Hepatocyte (in vitro differentiated cells): ENCODE measurements at places on chromosomes 1 and 21. TPM values are rescaled to one million over a fixed set of nuclear protein-coding genes. Genes with fewer than 3 reads are reported as not detected.

GRCh38 chr1:23984417-23985186 lies 4.5 kb upstream of the SRSF10 start:
- peaks cover 19% of the 10 kb centered on the region for H3K4me1 ChIP-seq
- H3K36me3 ChIP-seq: no peaks in the 10 kb centered on the region
- DNase-seq: peak; percentile 60
- H3K27me3 ChIP-seq: no peaks in the 10 kb centered on the region
- H3K27ac ChIP-seq: peak overlapping the region; percentile 59

NIT1 gene
- total RNA-seq: 41.3 and 47.5 TPM in 2 replicates

GRCh38 chr1:177953549-177953948 lies 16.3 kb downstream of the SEC16B start:
- no peaks in the 10 kb centered on the region for H3K27me3 ChIP-seq
- H3K4me3 ChIP-seq: no peak overlapping the region
- no peak for DNase-seq
- H3K36me3 ChIP-seq: no peaks in the 10 kb centered on the region
- no peak overlapping the region for H3K27ac ChIP-seq
- no peaks in the 10 kb centered on the region for H3K4me1 ChIP-seq

DNA sequence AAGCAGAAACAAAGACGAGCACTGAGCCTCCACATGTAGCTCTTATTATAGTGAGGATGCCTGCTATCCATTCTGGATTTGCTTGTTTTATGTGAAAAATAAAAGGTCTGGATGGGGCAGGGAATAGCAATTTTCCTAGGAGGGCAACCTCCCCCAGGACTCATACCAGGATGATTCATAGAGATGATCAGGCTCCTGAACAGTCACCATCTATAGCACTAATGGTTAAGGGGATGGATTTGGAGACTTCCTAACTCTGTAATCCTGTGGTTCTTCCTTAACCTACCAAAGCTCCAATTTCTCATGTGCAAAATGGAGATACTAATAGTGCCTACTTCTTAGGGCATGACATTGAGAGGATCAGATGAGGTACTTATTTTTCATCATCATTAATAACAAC lies 34.5 kb upstream of the CD58 start:
- no peaks in the 10 kb centered on the region for H3K27me3 ChIP-seq
- no peaks in the 10 kb centered on the region for H3K4me1 ChIP-seq
- DNase-seq: no peak
- no peaks in the 10 kb centered on the region for H3K36me3 ChIP-seq
- no peak overlapping the region for H3K4me3 ChIP-seq

OR2T2 gene
- total RNA-seq: not detected in 2 replicates

FCGR1A gene
- 0.07 and 0.24 TPM in 2 replicates for total RNA-seq

GUCA2B gene
- total RNA-seq: 6.5 TPM in 1 of 2 replicates, not detected in the other

KCNE2 gene
- total RNA-seq: 2.9 and 4.9 TPM in 2 replicates

DNA sequence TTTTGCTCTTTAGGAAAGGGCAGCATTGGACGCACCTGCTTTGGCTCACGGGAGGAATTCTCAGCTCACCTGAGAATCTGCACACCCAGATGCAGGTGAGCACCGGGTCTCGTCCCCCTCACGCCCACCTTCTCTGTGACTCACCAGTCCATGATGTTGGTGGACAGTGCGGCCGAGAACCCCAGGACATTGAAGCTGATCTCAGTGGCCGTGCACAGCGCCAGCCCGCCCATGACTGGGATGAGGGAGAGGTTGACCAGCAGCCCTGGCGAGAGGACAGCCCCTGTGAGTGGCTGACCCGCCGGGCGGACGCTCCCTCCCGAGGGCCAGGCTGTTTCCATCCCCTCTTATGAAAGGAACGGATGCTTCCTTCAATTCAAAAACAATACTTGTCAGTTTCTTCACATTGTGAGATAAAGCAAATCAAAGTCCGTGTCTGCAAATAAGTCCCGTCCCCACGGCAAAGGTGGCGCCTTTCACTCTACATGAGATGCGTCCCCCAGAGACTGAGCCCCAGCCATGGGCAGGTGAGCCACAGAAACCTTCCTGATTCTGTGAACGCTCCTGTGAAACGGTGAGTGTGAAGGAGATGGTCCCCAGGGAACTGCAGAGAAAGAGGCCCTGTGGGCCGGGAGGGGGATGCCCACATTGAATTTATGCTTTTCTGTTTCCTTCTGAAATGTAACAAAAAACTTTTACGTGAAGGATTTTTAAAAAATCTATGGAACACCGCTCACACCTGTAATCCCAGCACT lies 12.7 kb upstream of the CDK11B start:
- no peak overlapping the region for H3K27ac ChIP-seq
- no peaks in the 10 kb centered on the region for H3K4me1 ChIP-seq
- no peak overlapping the region for H3K4me3 ChIP-seq

- H3K27ac ChIP-seq: no peak overlapping the region
- peak; percentile 35 for DNase-seq
- no peaks in the 10 kb centered on the region for H3K27me3 ChIP-seq
- no peaks in the 10 kb centered on the region for H3K4me1 ChIP-seq
- H3K4me3 ChIP-seq: no peak overlapping the region
These were observed 447.5 kb downstream of the NEGR1 start for GRCh38 chr1:71834601-71835441.

- no peak overlapping the region for H3K4me3 ChIP-seq
- H3K36me3 ChIP-seq: no peaks in the 10 kb centered on the region
- DNase-seq: no peak
- H3K27ac ChIP-seq: no peak overlapping the region
- H3K4me1 ChIP-seq: peaks cover 18% of the 10 kb centered on the region
These were observed 86.8 kb upstream of the BCAR3 start for GRCh38 chr1:93768380-93768863.

APP gene
- total RNA-seq: 288 and 316 TPM in 2 replicates

- H3K27ac ChIP-seq: no peak overlapping the region
- H3K36me3 ChIP-seq: no peaks in the 10 kb centered on the region
- H3K4me1 ChIP-seq: no peaks in the 10 kb centered on the region
- no peaks in the 10 kb centered on the region for H3K27me3 ChIP-seq
These were observed 7.2 kb upstream of the TNFSF18 start for GRCh38 chr1:173057984-173058383.

DNA sequence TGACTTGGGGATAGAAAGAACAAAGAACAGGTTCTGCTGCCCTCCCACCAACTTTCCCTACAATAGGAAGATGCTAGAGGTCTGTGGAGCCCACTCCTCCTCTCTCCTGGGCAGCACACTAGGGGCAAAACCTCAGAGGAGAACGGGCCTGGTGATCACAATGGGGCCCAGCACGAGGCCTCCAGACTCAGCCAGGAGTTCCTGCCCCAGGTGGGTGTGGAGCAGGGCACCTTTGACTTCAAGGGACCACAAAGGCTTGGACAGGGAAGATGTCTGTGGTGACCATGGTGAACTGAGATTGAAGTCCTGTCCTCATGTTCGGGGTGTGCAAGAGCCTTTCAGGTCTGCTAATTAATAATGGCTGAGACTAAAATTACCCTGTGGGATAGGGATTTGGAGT lies 88.8 kb downstream of the LAMC2 start:
- H3K4me1 ChIP-seq: peaks cover 32% of the 10 kb centered on the region
- no peak overlapping the region for H3K4me3 ChIP-seq
- H3K36me3 ChIP-seq: no peaks in the 10 kb centered on the region
- no peaks in the 10 kb centered on the region for H3K27me3 ChIP-seq

GLMP gene
- 158 and 186 TPM in 2 replicates for total RNA-seq

- no peaks in the 10 kb centered on the region for H3K27me3 ChIP-seq
- DNase-seq: no peak
- no peak overlapping the region for H3K27ac ChIP-seq
- no peaks in the 10 kb centered on the region for H3K36me3 ChIP-seq
These were observed 1510.6 kb downstream of the MRPL39 start for GRCh38 chr21:24096651-24097050.

DNA sequence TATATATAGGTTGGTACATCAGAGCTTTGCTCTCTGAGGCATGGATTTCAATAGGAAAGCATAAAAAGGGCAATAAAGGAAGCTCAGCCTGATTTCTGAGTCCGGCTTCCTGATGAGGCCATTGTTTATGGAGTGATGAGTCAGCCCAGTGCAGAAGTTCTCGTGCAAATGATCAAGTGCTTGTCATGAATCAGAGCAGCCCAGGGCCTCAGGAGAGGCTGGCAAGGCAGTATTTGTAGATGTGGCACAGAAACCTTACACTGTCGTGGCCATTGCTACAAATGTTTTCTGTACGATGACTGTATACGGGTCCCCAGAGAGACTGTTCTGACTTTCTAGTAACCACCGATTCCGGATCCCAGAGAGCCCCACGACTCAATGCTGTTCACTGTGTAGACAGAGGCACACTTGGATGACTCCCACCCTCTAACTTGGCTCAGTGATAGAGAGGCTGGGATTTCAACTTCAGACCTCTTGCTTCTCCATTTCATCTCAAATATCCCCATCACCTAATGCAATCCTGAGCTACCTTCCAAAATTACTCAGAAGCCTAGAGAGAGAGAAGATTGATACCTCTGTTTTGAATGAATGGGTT lies 26.8 kb downstream of the UMODL1 start:
- no peaks in the 10 kb centered on the region for H3K36me3 ChIP-seq
- no peak overlapping the region for H3K4me3 ChIP-seq
- peaks cover 30% of the 10 kb centered on the region for H3K4me1 ChIP-seq
- H3K27ac ChIP-seq: peak overlapping the region; percentile 96

CSF3R gene
- 11.6 and 19.7 TPM in 2 replicates for total RNA-seq

- no peak for DNase-seq
- H3K4me3 ChIP-seq: no peak overlapping the region
- H3K27me3 ChIP-seq: no peaks in the 10 kb centered on the region
- no peaks in the 10 kb centered on the region for H3K36me3 ChIP-seq
- no peak overlapping the region for H3K27ac ChIP-seq
These were observed 6.5 kb downstream of the NBL1 start for GRCh38 chr1:19650416-19651140.

AMY1C gene
- not detected in 2 replicates for total RNA-seq

GRCh38 chr1:6592441-6592840 lies 10.2 kb downstream of the KLHL21 start:
- no peaks in the 10 kb centered on the region for H3K27me3 ChIP-seq
- no peak overlapping the region for H3K4me3 ChIP-seq
- H3K4me1 ChIP-seq: no peaks in the 10 kb centered on the region
- no peaks in the 10 kb centered on the region for H3K36me3 ChIP-seq
- H3K27ac ChIP-seq: no peak overlapping the region
- no peak for DNase-seq

ANGPTL3 gene
- 81.8 and 88.6 TPM in 2 replicates for total RNA-seq

LRRC53 gene
- total RNA-seq: not detected in 2 replicates

DNA sequence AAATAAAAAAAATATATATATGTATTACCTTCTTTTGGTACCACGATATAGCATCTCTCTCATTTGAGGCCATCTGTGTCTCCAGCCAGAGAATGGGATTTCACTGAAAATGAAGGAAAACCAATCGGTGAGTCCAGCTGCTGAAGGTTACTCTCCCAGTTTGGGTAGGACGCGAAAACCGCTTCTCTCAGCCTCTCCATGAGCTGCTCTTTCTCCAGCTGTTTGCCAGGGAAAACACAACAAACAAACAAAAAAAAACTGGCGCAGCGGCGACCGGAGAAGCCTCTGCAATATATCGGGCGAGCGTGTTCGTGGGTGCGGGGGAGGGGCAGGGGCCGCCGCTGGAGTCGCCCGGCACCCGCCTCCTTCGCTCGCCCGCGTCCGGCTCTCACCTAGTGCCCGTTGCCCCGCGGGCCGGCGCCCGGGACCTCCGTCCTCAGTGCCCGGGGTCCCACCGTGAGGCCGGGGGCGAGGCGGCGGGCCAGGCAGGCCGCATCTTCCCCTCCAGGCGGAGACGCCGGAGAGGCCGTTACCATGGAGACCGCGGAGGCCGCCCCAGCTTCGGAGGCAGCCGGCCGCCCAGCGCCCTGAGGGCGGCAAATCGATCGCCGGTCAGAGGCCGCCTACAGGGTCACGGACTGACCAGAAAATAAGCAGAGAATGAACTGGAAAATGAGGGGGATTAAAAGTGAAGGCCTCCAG lies 504 bp downstream of the PHTF1 start:
- no peaks in the 10 kb centered on the region for H3K27me3 ChIP-seq
- peak overlapping the region; percentile 93 for H3K27ac ChIP-seq
- peak; percentile 76 for DNase-seq
- H3K4me1 ChIP-seq: peaks cover 7% of the 10 kb centered on the region

DNA sequence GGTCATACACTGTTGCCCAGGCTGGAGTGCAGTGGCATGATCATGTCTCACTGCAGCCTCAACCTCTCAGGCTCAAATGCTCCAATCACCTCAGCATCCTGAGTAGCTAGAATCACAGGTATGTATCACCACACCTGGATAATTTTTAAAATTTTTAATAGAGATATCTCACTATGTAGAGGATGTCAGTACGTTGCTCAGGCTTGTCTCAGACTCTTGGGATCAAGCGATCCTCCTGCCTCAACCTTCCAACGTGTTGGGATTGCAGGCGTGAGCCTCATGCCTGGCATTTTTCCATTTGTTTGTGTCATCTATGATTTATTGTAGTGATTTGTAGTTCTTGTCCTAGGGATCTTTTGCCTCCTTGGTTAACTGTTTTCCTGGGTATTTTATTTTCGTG lies 985.2 kb upstream of the B3GALT2 start:
- H3K27ac ChIP-seq: no peak overlapping the region
- DNase-seq: no peak
- H3K4me1 ChIP-seq: peaks cover 4% of the 10 kb centered on the region
- no peak overlapping the region for H3K4me3 ChIP-seq
- no peaks in the 10 kb centered on the region for H3K27me3 ChIP-seq

UTS2 gene
- total RNA-seq: 0.16 TPM in 1 of 2 replicates, not detected in the other

DNA sequence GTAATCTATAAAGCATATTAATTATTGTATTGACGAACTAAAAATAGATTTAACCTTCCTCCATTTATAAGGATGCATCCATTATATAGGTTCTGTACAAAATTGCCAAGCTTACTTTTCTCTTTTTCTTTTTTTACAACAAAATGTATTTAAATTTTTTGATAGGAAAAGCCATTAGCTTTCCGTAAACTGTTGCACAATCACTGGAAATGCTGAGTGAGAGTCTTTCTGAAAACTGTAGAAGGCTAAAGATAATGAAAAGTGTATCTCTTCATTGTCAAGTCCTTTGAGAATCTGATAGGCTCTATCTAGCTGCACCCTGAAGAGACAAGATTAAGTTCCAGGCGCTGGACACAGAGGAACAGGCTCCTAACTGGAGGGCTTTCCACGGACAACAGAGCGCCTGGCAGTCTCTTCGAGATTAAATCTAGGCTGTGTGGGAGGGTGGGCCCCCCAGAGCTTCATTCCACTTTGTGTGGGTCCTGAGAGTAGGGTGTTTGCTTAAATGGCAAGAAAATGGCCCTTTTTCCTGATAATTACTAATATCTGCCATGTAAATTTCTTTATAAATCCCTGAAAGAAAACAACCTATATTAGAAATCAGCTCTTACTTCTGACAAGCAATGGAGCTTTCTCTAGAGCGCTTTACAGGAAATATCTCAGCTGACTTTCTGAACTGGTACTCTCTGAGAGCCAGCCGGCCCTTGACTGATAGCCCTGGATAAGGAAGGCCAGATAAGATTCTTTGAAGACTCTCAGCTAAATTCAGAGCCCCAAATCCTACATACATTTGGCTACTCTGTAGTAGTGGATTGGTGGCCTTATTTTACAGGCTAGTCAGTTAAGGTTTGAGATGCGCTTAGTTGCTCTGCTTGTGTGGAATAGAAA lies 108.3 kb downstream of the FMN2 start:
- H3K27ac ChIP-seq: peak overlapping the region; percentile 61
- H3K36me3 ChIP-seq: no peaks in the 10 kb centered on the region
- H3K4me3 ChIP-seq: no peak overlapping the region
- no peaks in the 10 kb centered on the region for H3K27me3 ChIP-seq
- DNase-seq: peak; percentile 18
- peaks cover 12% of the 10 kb centered on the region for H3K4me1 ChIP-seq
